Neural crest cell (in vitro differentiated cells): ENCODE measurements at places on chromosomes 6 and 20. TPM values are rescaled to one million over a fixed set of nuclear protein-coding genes. Genes with fewer than 3 reads are reported as not detected.

PIM1 gene
- total RNA-seq = 8.6 and 9.1 TPM in 2 replicates

SPTLC3 gene
- 0.09 and 0.33 TPM in 2 replicates for total RNA-seq

ACOT8 gene
- total RNA-seq = 14.5 and 15.3 TPM in 2 replicates

CD93 gene
- 0.44 and 0.50 TPM in 2 replicates for total RNA-seq

TPBG gene
- 21.4 and 22.5 TPM in 2 replicates for total RNA-seq

AVP gene
- not detected in 2 replicates for total RNA-seq

TP53TG5 gene
- not detected in 2 replicates for total RNA-seq

SLC22A7 gene
- total RNA-seq = 0.37 TPM in 1 of 2 replicates, not detected in the other

WFDC13 gene
- total RNA-seq = not detected in 2 replicates

SHLD1 gene
- total RNA-seq = 5.0 and 6.9 TPM in 2 replicates

TRIM40 gene
- not detected in 2 replicates for total RNA-seq

TMEM217 gene
- 0.82 and 0.86 TPM in 2 replicates for total RNA-seq
